Hepatocyte (in vitro differentiated cells): ENCODE measurements at places on chromosomes 1 and 21. TPM values are rescaled to one million over a fixed set of nuclear protein-coding genes. Genes with fewer than 3 reads are reported as not detected.

GRCh38 chr1:166691476-166691875 is 147.8 kb upstream of the POGK start:
- H3K27me3 ChIP-seq: no peaks in the 10 kb centered on the region
- no peak overlapping the region for H3K4me3 ChIP-seq
- H3K27ac ChIP-seq: no peak overlapping the region
- DNase-seq: no peak
- no peaks in the 10 kb centered on the region for H3K4me1 ChIP-seq

GRCh38 chr1:33300673-33301072 is 20.2 kb downstream of the A3GALT2 start:
- peak overlapping the region; percentile 80 for H3K27ac ChIP-seq
- DNase-seq: peak; percentile 70
- H3K4me3 ChIP-seq: no peak overlapping the region
- peaks cover 16% of the 10 kb centered on the region for H3K4me1 ChIP-seq
- no peaks in the 10 kb centered on the region for H3K27me3 ChIP-seq

GRCh38 chr1:213647864-213648650 is 339.7 kb upstream of the PROX1 start:
- DNase-seq: no peak
- no peaks in the 10 kb centered on the region for H3K27me3 ChIP-seq
- no peaks in the 10 kb centered on the region for H3K36me3 ChIP-seq
- H3K4me1 ChIP-seq: no peaks in the 10 kb centered on the region
- H3K27ac ChIP-seq: no peak overlapping the region

GRCh38 chr1:206001476-206001888 is 1.7 kb downstream of the RAB7B start:
- DNase-seq: peak; percentile 80
- peak overlapping the region; percentile 66 for H3K27ac ChIP-seq
- H3K4me3 ChIP-seq: no peak overlapping the region
- H3K27me3 ChIP-seq: no peaks in the 10 kb centered on the region
- H3K4me1 ChIP-seq: peaks cover 24% of the 10 kb centered on the region
- no peaks in the 10 kb centered on the region for H3K36me3 ChIP-seq

DNA sequence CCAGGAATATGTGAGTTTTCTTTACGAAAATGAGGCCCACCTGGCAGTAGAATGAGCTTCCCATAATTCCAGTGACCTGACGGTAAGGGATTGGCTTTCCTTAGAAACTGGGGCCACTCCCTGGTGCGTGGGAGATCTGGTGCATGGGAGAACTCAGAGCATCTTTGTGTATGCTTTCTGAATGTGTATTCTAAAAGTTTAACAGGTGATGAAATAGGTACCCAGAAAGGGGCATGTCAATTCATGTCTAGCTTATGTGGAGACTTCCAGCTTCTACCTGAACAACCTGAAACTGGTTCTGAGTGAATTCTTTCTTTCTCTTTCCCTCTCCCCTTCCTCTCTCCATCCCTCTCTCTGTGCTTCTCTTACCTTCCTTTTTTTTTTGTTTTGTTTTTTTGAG is 15.2 kb upstream of the FCRLA start:
- H3K27me3 ChIP-seq: peaks cover 6% of the 10 kb centered on the region
- H3K36me3 ChIP-seq: no peaks in the 10 kb centered on the region
- H3K4me3 ChIP-seq: no peak overlapping the region
- H3K4me1 ChIP-seq: no peaks in the 10 kb centered on the region
- no peak overlapping the region for H3K27ac ChIP-seq
- no peak for DNase-seq

SYPL2 gene
- 3.0 TPM in 2 replicates for polyA plus RNA-seq

DNA sequence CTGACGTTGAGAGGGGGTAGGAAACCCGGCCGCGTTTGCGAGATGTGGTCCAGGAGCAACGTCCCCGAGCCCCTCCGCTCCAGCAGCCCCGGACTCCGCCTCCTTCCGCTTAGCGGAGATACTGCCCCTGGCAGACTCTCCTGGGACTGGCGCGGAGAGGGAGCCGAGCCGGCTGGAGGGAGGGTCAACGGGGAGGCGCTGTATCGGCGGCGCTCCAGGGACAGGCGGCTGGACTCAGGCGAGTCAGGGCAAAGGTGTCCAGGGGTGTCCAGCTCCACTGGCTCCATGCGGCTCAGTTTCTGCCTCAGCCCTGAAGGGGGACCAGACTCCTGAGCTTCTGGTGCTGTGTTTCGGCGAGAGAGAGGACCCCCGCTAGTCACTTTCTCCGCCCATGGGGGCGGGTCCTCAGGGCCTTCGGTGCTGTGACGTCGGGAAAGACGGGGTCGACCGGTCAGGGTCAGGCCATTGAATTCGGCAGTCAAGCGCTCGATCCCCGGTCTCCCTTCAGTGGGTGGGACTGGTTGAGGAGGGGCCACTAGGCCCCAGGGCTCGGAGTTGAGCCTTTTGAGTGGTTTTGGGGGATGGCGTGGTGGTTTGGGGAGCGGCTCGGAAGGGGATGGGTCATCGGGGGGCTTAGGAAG is 2.8 kb upstream of the LIX1L start:
- H3K4me3 ChIP-seq: peak overlapping the region; percentile 31
- no peaks in the 10 kb centered on the region for H3K36me3 ChIP-seq

DNA sequence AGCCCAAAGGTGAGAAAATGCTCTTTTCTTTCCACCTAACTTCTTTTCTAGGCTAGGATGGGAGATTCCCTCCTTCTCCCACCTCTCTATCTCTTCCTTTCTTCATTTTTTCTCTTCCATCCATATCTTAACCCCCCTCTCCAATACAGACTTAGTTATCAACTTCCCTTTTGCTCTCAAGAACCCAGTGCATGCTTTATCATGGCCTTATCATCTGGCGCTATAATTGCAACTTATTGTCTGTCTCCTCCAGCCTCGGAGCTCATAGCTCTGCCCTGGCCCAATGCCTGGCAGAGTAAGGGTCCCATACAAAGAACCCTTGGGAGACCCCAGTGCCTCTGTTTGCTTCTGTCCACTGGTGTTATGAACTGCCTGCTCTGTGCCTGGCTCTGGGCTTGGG is 71.0 kb upstream of the NFASC start:
- H3K36me3 ChIP-seq: no peaks in the 10 kb centered on the region

- H3K27me3 ChIP-seq: no peaks in the 10 kb centered on the region
- H3K4me1 ChIP-seq: peaks cover 33% of the 10 kb centered on the region
- DNase-seq: no peak
- H3K36me3 ChIP-seq: no peaks in the 10 kb centered on the region
- no peak overlapping the region for H3K4me3 ChIP-seq
- peak overlapping the region; percentile 97 for H3K27ac ChIP-seq
Measured at GRCh38 chr21:41580758-41581554, 73.0 kb upstream of the TMPRSS2 start.

TMEM54 gene
- polyA plus RNA-seq: 52.6 and 64.7 TPM in 2 replicates

DNA sequence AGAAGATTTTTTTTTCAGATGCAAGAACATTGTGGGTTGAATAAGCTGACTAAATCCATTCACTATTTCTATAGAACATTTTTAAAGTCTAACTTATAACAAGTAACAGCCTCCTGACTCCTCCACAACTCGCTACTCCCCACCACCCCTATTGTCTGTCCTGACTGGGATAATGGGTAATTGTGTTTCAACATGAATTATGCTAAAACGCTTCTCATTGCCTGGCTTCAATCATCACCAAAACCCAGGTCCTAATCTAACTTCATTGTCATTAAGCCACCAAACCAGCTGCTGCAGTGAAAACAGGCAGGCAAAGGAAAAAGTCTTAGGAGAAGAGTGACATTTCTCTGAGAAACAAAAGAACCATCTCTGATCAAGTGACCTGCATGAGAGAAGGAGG is 30.0 kb downstream of the TNR start:
- no peak overlapping the region for H3K4me3 ChIP-seq
- no peaks in the 10 kb centered on the region for H3K36me3 ChIP-seq
- no peaks in the 10 kb centered on the region for H3K4me1 ChIP-seq
- H3K27ac ChIP-seq: no peak overlapping the region

DNA sequence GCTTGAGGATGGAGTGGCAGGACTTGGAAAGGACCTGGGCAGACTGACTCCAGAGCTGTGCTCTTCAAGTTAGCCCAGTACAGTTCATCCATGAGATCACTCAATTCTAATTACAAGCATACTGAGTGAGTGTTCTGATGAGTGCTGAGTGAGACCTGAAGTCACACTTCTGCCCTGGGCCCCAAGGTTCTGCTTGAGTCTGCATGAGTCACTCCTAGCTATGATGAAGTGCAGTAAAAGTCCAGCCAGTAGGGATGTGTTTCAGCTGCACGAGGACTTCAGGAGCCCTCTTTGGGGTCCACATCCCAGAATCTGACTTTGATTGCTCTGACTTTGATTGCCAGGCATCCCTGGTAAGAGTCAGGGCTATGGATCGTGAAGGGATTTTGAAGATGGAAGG is 35.8 kb downstream of the PLEKHA6 start:
- H3K36me3 ChIP-seq: no peaks in the 10 kb centered on the region
- peaks cover 50% of the 10 kb centered on the region for H3K4me1 ChIP-seq
- H3K27ac ChIP-seq: peak overlapping the region; percentile 81
- no peak overlapping the region for H3K4me3 ChIP-seq

DNA sequence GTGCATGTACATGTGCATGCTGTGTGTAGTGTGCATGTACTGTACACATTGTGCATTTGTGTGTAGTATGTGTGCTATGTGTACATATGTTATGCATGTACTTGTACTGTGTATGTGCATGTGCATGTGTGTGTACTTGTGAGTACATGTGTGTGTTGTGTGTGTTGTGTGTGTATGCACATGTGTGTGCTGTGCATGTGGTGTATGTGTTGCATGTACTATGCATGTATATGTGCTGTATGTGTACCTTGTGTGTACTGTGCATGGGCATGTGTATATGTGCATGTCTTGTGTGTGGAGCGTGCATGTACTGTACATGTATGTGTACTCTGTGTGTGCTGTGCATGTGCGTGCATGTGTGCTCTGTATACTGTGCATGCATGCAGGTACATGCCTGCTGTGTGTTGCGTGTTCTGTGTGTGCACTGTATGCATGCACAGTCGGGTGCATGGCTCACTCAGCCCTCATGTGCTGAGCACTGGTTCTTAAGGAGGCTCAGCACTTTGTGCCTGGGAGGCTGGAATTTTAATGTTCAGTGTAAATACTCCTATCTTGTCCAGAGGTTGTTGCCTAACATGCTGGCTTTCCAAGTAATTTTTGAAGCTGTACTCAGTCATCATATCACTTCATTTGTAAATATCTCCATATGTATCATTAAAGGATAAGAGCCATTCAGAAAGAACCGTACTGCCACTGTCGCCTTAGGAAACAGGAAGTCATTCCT is 32.3 kb downstream of the SNAP47 start:
- peaks cover 3% of the 10 kb centered on the region for H3K36me3 ChIP-seq
- no peak for DNase-seq
- no peak overlapping the region for H3K27ac ChIP-seq
- H3K4me1 ChIP-seq: peaks cover 5% of the 10 kb centered on the region
- H3K27me3 ChIP-seq: no peaks in the 10 kb centered on the region
- H3K4me3 ChIP-seq: no peak overlapping the region

DNA sequence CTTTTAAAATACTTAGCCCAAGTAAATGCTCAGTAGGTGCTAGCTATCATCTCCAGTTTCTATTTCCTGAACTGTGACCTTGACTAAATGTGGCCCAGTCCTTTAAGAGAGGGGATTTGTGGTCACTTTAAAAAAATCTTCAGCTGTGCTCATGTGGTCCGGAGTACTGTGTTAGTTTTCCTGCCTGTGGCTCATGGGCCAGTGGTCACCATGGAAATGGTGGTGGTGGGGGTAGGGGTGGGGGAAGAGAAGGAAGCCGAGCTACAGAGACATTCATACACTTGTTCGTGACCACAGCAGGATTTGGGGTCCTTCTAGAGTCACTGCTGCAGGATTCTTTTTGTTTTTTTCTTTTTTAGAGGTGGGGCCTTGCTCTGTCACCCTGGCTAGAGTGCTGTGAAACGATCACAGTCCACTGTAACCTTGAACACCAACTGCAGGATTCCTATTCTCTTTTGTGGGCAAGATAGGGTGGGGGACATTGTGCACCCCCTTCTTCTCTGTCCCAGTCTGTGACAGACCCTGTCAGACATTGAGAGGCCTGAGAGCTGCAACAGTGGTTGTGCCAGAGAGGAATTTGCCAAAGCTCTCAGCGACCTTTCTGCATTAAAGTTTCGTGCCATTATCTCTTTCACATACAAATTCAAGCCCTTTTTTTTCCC is 25.8 kb downstream of the KIF26B start:
- peaks cover 12% of the 10 kb centered on the region for H3K4me1 ChIP-seq
- no peak overlapping the region for H3K27ac ChIP-seq
- H3K27me3 ChIP-seq: no peaks in the 10 kb centered on the region
- H3K4me3 ChIP-seq: no peak overlapping the region
- no peaks in the 10 kb centered on the region for H3K36me3 ChIP-seq
- DNase-seq: no peak

- H3K4me1 ChIP-seq: no peaks in the 10 kb centered on the region
- DNase-seq: no peak
- no peak overlapping the region for H3K27ac ChIP-seq
Measured at GRCh38 chr1:39732730-39733129, 6.0 kb upstream of the PPIE start.

ATXN7L2 gene
- 5.3 and 9.3 TPM in 2 replicates for polyA plus RNA-seq

- H3K27ac ChIP-seq: no peak overlapping the region
- no peak for DNase-seq
- no peak overlapping the region for H3K4me3 ChIP-seq
- peaks cover 64% of the 10 kb centered on the region for H3K27me3 ChIP-seq
- no peaks in the 10 kb centered on the region for H3K4me1 ChIP-seq
Measured at GRCh38 chr1:22566161-22566560, 2.9 kb downstream of the EPHA8 start.

GRCh38 chr1:30108186-30108585 is 615.2 kb downstream of the MATN1 start:
- no peaks in the 10 kb centered on the region for H3K36me3 ChIP-seq
- H3K4me1 ChIP-seq: no peaks in the 10 kb centered on the region

KRTAP13-2 gene
- not detected in 2 replicates for polyA plus RNA-seq

GRCh38 chr21:44569861-44570517 is 3.5 kb upstream of the KRTAP10-4 start:
- DNase-seq: no peak
- no peak overlapping the region for H3K4me3 ChIP-seq
- no peaks in the 10 kb centered on the region for H3K27me3 ChIP-seq
- no peak overlapping the region for H3K27ac ChIP-seq
- H3K4me1 ChIP-seq: peaks cover 1% of the 10 kb centered on the region

GRCh38 chr1:13487143-13487868 is 26.5 kb downstream of the LRRC38 start:
- H3K27ac ChIP-seq: no peak overlapping the region
- no peaks in the 10 kb centered on the region for H3K27me3 ChIP-seq
- no peak overlapping the region for H3K4me3 ChIP-seq
- no peaks in the 10 kb centered on the region for H3K4me1 ChIP-seq
- H3K36me3 ChIP-seq: no peaks in the 10 kb centered on the region

TLCD4 gene
- polyA plus RNA-seq: 9.7 and 12.2 TPM in 2 replicates

MAP3K21 gene
- 2.1 and 2.5 TPM in 2 replicates for polyA plus RNA-seq

SELENBP1 gene
- 86.4 and 101 TPM in 2 replicates for polyA plus RNA-seq

DNA sequence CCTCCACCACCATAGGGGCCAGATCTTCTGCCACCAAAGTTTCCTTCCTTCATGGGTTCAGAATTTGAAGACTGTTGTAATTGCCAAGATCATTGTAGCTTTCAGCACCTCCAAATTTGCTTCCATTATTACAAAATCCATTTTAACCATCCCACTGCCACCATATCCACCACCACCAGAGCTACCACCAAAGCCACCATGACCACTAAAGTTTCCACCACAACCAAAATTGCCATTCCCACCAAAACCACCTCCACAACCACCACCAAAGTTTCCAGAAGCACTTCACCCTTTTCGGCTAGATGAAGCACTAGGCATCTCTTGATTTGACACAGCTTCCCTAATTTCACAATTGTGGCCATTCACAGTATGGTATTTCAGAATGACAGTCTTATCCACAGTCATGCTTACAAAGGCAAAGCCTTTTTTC is 45.2 kb downstream of the SLC30A7 start:
- DNase-seq: no peak
- no peak overlapping the region for H3K4me3 ChIP-seq
- H3K27ac ChIP-seq: no peak overlapping the region
- H3K36me3 ChIP-seq: no peaks in the 10 kb centered on the region
- no peaks in the 10 kb centered on the region for H3K27me3 ChIP-seq
- no peaks in the 10 kb centered on the region for H3K4me1 ChIP-seq

CAMK1G gene
- 0.85 and 1.2 TPM in 2 replicates for polyA plus RNA-seq
